NCI-H146 (cell line): ENCODE measurements at places on chromosomes 12 and 14.

- no peak for DNase-seq
Observed at GRCh38 chr12:121693155-121693687, 19.3 kb upstream of the TMEM120B start.

- no peak for DNase-seq
Observed at GRCh38 chr14:64201921-64202545, 92.1 kb downstream of the ESR2 start.

DNA sequence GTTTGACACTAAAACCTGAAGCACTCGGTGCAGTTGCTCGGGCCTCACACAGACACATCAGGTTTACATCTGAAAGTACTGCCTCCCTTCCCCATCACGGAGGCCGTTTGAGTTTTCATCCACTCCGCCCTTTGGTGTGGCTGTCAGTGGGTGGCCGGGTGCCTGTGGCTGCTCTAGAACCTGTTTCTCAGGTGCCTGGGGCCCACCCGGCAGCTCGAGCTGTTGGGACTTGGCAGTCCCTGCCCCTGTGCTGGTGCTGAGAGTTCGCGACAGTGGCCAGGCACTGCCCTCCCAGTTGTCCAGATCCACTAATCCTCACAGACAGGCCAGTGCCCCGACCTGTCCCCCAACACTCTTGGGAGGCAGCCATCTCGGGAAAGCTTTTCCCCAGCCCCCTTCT lies 22.4 kb downstream of the XRCC3 start:
- DNase-seq: no peak

- no peak for DNase-seq
Observed at GRCh38 chr12:43057566-43057965, 468.0 kb upstream of the PRICKLE1 start.

GRCh38 chr12:123743002-123743401 lies 19.1 kb upstream of the DNAH10 start:
- no peak for DNase-seq

- no peak for DNase-seq
Observed at GRCh38 chr12:104109446-104110271, 28.4 kb downstream of the NFYB start.

GRCh38 chr12:130640901-130641300 lies 75.2 kb downstream of the RIMBP2 start:
- no peak for DNase-seq

- no peak for DNase-seq
Observed at GRCh38 chr12:116171549-116171948, 105.9 kb downstream of the MED13L start.

- no peak for DNase-seq
Observed at GRCh38 chr12:28683366-28683765, 465.7 kb upstream of the FAR2 start.

GRCh38 chr14:95101736-95102679 lies 55.3 kb downstream of the DICER1 start:
- DNase-seq: no peak

DNA sequence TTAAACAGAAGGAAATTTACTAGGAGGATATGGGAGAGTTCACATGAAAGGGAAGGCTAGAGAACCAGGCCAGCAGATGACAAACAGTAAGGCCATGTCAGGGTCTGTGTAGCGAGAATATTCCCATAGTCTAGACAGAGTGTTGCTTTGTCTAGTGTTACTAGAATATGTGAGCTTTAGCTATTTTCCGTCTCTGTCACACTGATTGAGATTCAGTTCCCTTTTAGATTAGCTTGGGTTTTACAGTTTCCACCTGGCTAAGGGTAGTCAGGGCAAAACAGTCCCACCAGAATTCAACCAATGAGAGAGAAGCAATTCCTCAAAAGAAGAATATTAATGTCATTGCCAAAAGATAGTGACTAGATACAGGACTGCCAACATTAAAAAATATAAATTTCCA lies 82.8 kb upstream of the MDM1 start:
- DNase-seq: no peak

- no peak for DNase-seq
Observed at GRCh38 chr12:112303004-112303403, 79.2 kb downstream of the HECTD4 start.

DNA sequence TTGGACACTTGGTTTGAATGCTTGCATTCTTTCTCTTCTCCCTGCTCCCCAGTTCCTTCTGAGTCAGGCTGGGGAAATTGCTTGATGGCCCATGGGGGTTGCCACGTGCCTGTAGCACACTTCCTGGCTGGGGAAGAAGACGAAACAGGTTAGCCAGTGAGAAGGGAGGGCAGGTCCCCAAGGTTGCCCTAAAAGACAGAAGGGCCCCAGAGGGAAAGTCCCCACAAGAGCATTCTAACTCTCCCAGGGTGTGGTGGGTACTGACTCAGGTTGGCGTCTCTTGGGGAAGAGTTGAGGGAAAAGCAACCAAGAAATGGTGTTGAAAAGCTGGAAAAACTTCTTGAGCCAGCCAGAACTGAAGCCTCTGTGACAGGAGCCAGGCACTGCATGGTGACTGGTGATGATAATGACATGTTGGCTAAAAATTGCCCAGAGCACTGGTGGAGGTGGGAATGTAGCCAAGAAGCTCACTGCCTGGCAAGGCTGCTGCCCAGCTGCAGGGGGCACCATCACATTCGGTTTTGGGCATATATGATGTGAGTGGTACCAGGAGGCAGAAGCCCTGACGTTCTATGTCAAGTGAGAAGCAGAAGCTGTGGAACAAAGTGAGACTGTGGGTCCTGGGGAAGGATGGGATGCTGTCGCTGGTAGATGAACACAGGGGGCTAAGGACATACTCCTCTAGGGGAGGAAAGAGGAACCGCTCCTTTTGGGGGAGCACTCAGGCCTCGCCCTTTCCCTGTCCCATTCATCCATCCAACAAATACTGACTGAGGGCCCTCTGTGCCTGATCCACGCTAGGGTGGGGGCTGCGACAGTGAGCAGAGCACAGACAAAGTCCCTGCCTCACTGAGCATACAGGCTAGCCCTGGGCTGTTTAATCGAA lies 8.1 kb upstream of the RABGGTA start:
- no peak for DNase-seq

DNA sequence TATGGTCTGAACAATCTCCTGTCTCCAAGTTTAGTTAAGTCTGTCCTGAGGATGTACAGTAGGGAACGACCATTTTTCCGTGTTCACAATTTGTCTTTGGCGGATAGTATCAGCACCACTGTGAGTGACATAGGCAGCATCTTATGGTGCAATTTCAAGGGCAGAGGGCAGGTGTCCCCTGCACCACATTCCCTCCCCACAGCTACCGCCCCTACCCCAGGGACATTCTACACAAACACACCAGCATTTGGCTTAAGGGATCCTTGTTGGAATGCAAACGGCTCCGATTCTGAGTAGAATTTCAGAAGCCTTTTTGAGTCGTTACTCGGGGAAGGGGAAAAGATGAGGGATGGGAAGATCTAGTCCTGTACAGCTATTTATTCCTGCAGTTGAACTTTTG lies 25.1 kb upstream of the DICER1 start:
- no peak for DNase-seq
